ENCODE measurements at places on chromosomes 5 and 9. TPM values are rescaled to one million over a fixed set of nuclear protein-coding genes. Genes with fewer than 3 reads are reported as not detected.
A peak's percentile ranks its signal among the peaks of the same experiment; 100 is the strongest.

DNA sequence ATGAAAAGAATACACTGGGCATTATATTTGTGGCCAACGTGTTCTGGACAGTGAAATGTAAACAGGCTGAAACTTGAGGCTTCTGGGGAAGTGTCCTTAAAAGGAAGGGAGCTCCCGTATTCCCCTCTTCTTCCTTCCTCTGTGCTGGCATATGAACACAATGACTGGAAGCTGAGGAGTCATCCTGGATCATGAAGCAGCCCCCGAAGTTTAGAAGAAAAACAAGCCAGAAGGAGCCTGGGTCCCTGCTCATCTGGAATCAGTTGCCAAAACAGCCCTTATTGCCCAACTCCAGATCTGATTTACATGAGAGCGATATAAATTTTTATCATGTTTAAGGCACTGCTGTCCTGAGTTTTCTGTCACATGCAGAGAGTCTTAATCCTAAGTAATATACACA, 65.4 kb upstream of the SLC1A1 start:
- no peak for DNase-seq

DNA sequence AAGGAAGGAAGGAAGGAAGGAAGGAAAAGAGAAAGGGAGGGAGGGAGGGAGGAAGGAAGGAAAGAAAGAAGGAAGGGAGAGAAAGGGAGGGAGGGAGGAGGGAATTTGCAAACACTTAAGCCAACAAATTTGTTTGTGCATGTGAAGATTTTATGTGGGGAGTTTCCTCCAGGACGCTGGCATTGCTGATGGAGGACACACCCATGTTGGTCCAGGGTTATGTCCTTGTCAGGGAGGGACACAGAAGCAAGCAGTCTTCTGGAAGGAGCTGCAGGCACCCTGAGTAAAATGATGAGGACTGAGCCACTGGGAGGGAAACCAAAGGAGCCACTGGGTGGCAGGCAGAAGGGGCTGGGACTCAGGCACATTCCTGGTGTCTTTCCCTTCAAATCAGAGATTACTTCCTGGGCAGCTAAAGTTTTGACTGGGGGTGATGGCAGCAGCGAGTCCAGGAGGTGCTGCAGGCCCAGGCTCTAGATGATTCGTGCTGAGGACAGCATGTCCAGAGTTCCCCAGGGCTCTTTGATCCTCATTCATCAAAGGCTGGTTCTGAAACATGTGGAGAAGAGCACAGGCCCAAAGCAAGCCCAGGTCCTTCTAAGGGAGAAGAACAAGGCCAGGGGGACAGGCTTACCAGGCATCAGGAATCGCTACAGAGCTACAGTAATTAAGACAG, 109.2 kb downstream of the PAX5 start:
- no peak for DNase-seq

GRCh38 chr9:108521063-108521590, 334.7 kb downstream of the ACTL7B start:
- DNase-seq = no peak

ARHGEF28 gene
- polyA plus RNA-seq = 10.0 TPM

GZMA gene
- 2.6 TPM for polyA plus RNA-seq

ECSCR gene
- 65.7 TPM for polyA plus RNA-seq

DNA sequence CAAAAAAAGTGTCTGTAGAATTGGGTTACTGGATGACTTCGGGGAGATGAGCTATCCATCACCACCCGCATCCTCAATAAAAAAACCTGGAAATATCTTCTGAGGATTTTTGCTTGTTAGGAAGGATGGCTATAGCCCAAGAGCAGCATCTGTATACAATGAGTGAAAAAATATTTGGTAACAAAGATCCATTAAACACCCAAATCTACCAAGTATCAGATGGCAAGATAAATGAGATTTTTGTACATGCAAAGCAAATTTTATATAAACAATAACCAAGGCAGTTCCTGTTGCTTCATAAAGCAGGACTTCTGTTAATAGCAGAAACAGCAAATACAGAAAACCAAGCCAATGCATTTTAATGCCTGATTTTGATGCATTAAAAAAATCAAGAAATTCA, 166.6 kb downstream of the SLC28A3 start:
- no peak for DNase-seq

DNA sequence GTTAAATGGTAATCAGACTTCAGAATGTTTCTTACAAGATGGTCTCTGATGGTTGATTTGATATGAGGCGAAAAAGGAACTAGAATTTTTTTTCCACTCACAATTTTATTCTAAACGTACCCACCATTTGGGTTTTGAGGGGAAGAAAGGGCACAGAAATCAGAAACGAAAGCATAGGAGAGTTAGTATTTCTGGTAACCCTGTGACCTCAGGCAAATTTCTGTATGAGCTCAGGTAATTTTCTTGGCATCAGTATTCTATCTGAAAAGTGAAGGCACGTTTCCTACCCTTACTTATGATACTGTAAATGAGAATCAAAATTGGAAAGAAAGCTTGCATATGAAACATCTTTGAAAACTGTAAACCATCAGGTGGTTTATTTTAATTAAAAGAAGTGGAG, 26.5 kb downstream of the TMEFF1 start:
- DNase-seq = no peak

UBTD2 gene
- polyA plus RNA-seq = 114 TPM

PCDHB12 gene
- 6.8 TPM for polyA plus RNA-seq

DNA sequence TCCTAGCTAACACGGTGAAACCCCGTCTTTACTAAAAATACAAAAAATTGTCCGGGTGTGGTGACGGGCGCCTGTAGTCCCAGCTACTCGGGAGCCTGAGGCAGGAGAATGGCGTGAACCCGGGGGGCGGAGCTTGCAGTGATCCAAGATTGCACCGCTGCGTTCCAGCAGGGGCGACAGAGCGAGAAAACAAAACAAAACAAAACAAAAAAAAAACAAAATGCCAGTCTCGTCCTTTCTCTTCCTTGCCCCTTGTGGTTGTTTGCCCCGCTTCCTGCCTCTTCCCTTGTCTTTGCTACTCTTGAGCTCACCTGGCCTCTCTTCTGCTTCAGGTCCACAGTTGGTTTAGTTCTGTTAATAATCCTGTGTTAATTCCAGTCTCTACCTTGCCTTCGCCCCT, 22.5 kb downstream of the PRDM6 start:
- no peak for DNase-seq

DNA sequence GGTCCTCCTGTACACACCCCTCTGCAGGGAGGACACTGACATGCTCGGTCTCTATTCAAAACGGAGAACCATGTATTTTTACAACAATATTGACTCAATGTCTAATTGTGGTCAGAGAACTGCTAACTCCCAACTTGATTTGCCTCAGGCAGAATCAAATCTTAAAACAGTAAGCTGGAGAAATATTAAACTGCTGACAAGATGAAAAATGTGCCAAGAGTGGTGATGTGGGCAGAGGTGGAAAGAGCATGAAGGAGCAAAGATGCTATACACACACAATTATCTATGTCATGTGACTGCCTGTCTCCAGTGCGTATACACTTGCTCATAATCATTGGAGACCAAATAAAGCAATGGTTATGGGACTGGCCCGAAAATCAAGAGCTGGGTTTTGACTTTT, 556.1 kb upstream of the ZNF608 start:
- DNase-seq = no peak

KLHL3 gene
- polyA plus RNA-seq = 33.4 TPM

DNA sequence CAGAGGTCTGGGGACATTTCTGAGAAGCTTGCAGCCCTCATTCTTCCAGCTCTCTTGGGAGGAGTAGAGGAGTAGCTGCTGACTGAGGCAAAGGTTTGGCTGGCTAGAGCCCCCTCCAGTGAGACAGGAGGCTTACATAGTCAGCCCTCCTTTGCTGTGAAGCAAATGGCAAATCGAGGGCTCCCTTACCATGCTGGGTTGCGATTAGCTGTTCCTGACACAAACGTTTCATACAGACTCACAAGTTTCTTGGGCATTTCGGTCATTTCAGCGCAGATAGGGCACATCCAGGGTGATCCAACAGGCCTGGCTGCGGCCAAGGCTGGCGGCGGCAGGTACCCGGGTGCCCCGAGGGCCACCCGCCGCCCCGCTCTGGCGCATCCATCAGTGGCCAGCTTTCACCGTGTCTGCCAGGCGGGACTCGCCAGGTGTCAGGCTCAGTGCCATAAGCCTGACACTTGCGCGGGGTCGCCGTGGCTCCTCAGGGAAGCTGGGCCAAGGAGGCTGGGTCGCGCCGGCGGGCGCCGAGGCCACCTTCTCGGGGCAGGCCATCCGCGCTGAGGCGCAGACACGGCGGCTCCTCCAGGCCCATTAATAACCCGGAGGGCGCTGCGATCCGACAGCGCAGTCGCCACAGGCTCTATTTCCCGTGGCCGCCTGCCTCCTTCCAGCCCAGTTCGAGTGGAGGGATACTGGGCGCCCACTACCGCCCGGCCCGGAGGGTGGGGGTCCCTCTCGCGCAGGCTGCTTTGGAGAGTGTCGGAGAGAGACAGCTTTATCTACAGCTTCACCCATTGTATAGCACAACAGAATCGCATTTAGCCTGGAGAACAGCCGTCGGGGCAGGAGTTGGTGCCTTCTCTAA, 9.1 kb downstream of the PRDM6 start:
- DNase-seq = peak; percentile 75

C5orf58 gene
- 0.43 TPM for polyA plus RNA-seq

GRCh38 chr5:180395540-180396274, 42.6 kb upstream of the GFPT2 start:
- no peak for DNase-seq

- no peak for DNase-seq
These were observed 7.6 kb downstream of the SPRY4 start for GRCh38 chr5:142317173-142317572.

- no peak for DNase-seq
These were observed 210.6 kb downstream of the PAX5 start for GRCh38 chr9:36823466-36823865.

CCDC107 gene
- polyA plus RNA-seq = 10.3 TPM

GRCh38 chr9:1599961-1600360, 415.2 kb upstream of the SMARCA2 start:
- no peak for DNase-seq

DNA sequence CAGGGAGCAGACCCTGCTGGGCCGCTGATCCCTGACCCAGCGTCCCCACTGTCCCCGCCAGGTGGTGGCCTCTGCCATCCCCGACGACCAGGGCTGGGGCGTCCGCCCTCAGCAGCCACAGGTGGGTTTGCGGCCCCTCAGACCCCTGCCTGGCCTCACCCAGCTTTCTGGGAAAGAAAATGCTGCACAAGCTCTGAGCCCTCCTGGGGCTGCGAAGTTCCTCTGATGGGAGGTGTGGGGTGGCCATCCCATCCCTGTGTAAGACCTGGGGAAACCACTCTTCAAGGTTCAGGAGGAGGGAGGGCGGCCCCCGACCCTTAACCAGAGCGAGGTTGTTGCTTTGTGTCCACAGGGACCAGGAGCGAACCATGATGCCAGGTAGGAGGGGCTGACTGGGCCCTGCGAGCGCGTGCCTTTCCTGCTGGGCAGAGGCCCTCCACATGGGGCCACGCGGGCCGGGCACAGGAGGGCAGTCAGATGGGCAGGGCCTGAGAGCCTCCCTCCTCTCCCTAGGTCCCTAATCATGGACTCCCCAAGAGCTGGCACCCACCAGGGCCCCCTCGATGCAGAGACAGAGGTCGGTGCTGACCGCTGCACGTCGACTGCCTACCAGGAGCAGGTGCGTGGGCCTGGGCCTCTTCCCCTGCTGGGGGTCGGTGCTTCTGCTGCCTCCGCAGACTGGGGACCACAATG, 7.7 kb downstream of the NOXA1 start:
- DNase-seq = no peak

DNA sequence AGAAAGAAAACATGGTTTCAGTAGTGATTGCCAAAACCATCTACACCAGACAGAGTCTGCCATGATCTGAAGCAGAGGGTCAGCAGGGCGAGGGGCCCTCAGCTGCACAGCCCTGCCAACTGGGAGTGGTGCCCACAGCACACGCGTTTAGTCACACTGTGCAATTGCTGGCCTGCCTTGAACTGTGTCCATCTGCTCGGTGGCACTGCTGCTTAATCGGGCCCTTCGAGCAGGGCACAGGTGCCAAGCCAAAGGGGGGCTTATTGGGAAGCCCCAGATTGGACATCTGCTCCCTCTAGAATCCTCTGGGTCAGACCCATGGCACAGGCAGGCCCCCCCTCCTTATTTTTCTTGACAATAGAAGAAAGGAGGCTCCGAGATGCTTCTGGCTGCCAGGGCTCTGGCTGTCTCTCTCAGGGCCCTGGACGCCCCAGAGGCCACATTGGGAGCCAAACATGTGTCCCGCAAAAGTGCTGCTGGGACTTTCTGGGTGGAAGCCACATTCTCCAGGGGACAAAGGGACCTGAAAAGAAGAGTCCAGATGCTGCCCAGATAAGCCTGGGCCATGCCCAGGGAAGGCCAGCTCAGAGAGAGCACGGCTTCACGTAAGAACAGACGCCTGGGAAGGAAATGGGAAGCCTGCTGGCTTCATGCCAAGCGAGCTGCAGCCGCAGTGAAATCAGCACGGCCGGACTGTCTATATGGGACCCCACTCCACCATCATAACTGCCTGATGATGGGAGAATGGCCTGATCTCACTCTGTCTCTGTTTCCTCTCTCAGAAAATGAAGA, 349.2 kb downstream of the GADD45G start:
- DNase-seq = peak; percentile 36

- no peak for DNase-seq
These were observed 512.2 kb upstream of the ZNF462 start for GRCh38 chr9:106350777-106351176.

DNA sequence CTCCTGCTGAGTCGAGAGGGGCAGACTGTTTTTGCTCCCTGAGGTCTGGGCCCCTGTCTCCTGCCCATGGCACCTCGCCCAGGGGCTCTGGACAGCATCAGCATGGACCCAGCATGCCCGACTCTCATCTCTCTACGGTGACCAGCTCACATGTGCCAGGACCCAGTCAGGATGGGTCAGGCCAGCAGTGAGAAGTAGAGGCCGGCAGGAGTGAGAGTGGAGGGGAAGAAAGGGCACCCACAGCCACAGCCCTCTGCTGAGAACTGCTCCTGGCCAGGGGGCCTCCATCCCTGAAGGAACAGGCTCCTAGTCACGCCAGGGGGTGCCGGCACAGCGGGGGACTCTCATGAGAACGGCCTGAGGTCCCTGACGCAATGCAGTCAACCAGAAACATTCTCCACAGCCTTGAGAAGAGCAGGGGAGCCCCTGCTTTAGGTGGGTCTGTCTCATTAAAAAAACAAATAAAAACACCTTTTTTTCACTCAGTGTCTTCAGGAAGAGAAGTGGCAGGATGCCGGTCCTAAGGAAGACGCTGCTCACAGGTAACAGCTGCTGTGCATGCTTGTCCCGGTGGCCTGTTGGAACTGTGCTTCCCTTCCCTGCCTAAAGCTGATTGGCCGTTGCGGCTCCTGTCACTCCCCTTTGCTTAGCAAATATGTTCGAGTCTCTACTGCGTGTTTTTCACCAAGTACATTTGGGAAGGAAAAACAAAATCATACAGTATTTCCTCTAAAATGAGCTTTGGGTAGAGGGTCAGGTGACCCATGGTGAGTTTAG, 85.7 kb upstream of the FBXW11 start:
- DNase-seq = no peak

ZDHHC21 gene
- 25.1 TPM for polyA plus RNA-seq

DNA sequence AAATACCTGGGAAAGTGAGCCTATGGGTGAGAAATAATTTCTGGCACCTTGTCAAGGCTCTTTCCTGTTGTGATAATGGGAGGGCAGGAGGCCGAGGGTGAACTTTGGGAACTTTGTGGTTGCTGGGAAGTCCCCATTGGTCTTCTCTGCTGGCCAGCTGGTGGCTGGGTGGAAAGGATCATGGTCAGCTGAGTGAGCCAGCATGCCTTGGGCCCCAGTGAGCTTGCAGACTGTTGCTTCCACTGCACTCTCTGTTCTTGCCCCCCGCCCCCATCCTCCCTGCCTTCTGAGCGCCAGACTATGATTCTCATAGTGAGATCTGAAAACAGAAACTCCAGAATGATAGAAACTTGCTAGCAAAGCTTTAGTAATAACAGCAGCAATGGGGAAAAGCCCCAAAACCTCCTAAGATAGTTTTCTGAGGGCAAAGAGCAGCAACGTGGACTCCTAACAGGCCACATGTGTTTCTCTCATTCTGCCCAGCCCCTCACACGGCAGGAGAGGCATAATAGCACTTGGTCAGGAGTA, 139.2 kb upstream of the SMARCA2 start:
- DNase-seq = no peak

SRP19 gene
- 73.5 TPM for polyA plus RNA-seq
